ENCODE measurements at places on chromosomes 16 and 17. TPM values are rescaled to one million over a fixed set of nuclear protein-coding genes. Genes with fewer than 3 reads are reported as not detected.
A peak's percentile ranks its signal among the peaks of the same experiment; 100 is the strongest.

Gene SCNN1B
- not detected for total RNA-seq

Gene DRC7
- 0.47 TPM for total RNA-seq

Gene SERPINF2
- 0.44 TPM for total RNA-seq

Gene SLC38A8
- not detected for total RNA-seq

Gene PRSS27
- 7.6 TPM for total RNA-seq

Gene SPNS1
- total RNA-seq = 44.5 TPM

Gene FOXJ1
- 2.0 TPM for total RNA-seq

Gene HCRT
- not detected for total RNA-seq

Gene SLC6A4
- 1.1 TPM for total RNA-seq

Gene ABCC3
- 0.93 TPM for total RNA-seq

Gene ITPRIPL2
- total RNA-seq = 40.0 TPM

Gene HSD11B2
- 4.1 TPM for total RNA-seq

- no peak for DNase-seq
Measured at GRCh38 chr17:72515291-72516065, 394.7 kb downstream of the SOX9 start.

DNA sequence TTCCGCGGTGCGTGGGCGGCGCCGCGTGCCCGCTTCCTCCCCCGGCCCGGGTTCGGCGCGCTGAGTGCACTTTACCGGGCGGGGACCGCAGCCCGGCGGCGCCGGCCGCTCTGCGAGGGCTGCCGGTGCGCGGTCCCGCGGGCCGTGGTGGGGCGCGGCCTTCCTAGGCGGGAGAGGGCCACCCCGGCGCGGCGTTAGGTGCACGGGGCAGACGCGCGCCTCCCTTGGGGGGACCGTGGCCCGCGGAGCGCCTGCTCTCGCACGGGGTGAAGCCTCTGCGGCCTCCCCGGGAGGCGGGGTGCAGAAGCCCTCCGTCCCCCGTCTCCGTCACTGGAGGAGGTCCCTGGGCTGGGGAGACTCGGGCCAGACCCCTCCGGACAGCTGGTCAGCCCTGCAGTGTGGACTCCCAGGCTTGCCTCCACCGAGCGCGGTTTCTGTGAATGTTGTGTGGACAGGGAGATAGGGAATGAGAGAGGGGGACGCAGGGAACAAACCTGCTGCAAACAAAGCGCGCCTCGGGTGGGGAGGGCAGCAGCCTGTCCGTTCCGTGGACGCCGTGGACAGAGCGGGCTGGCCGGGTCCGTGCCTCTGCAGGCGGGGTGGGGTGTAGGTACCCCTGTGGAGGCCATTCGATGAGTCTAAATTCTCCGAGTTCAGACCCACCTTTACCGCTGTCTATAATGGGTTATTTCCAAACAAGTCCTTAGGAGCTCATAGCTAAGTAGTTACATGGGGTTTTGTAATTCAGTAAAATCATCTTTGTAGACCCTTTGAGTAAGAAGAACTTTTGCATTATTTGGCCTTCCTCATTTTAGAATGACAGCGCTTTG, 721 bp downstream of the TBCD start:
- no peak for DNase-seq

- DNase-seq = no peak
Measured at GRCh38 chr17:50462446-50462845, 6.2 kb downstream of the CHAD start.

- no peak for DNase-seq
Measured at GRCh38 chr17:78883089-78883532, 19.9 kb downstream of the CEP295NL start.

DNA sequence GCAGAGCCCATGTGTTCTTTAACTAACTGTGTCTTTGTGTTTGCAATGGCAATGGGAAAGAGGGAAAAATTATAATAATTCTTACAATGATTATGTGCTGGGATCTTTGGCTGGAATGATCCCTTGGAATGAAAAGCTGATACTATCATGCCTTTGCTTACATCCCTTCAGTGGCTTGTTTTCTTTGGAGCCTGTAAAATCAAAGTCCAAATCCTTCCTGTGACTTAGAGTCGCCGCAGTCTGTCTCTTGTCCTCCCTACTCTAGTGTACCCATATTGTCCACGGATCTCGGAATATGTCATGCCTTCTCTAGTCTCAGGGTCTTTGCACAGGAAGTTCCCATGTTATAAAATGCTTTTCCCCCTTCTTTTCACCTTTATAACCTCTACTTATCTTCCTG, 111.7 kb upstream of the MAF start:
- DNase-seq = no peak

DNA sequence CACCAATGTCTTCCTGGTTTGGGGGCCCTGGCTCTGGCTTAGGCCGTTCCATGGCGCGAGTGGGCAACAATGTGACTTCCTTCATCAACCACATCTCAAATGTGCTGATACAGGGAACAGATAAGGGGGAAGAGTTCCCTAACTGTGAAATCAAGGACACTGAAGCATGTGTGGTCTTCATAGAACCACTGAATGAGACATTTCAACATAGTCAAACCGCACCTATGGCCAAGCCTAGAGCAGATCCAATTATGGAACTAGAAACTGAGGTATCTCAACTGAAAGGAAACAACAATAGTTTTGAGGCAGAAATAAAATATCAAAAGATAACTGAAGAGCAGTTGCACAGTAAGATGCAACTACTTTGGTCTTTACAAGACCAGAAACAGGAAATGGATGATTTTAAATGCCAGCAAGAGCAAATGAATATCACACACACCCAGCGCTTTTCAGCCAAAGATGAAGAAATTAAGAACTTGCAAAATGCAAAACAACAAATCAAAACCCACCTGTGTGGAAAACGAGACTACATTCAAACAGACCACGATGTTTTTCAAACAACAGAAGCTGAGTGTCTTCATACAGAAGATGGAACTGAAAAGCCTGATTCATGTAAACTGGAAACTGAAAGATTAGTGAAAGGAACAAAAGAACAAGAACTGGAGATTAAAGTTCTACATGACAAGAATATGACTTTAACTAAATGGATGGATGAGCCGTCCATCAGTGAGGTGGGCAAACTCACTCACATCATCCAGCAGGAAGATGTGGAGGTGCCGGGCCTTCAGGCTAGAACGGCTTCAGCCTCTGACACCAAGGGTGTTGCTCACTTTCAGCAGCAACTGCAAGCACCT, 18.1 kb upstream of the LCMT1 start:
- no peak for DNase-seq

- DNase-seq = no peak
Measured at GRCh38 chr17:5536866-5537650, 47.3 kb downstream of the NLRP1 start.

GRCh38 chr17:21239680-21240368, 13.4 kb downstream of the NATD1 start:
- no peak for DNase-seq

- no peak for DNase-seq
Measured at GRCh38 chr17:74691151-74691550, 21.6 kb downstream of the CD300LF start.

- no peak for DNase-seq
Measured at GRCh38 chr16:89395150-89396142, 94.9 kb downstream of the ANKRD11 start.

GRCh38 chr17:70871180-70871818, 702.0 kb downstream of the KCNJ2 start:
- DNase-seq = no peak

DNA sequence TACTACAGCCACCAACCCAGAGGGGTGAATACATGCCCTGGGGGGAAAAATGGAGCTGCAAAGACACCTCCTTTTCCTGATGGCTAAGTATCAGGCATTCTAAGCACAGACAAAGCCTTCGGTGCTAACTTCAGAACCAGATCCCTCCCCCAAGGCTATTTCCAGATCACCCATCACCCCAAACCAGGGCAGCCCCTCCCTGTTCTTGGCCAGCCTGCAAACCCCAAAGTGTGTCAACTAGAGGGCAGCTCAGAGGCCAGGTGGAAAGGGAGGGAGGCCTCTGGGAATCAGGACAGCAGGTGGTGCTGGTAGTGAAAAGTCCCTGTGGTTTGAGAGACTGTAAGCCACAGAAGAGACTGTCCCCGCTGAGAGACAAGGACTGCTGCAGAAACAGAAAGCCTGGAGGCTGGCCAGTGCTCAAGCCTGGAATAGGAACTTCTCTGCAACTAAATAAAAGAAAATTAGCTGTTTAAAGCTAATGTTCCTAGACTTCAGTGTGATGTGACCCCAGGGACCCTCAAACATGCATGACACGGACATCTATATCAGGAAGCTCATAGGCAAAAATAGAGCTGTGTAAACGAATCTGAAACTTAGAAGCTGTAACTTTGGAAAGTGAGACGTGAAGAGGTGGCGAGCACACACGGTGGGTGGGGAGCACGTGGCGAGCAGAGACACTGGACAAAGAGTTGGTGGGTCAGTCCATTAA, 9.1 kb downstream of the TUBG1 start:
- no peak for DNase-seq

- peak; percentile 54 for DNase-seq
Measured at GRCh38 chr17:2398655-2399571, 1.9 kb downstream of the MNT start.

GRCh38 chr17:73208139-73208827, 15.4 kb downstream of the COG1 start:
- no peak for DNase-seq

DNA sequence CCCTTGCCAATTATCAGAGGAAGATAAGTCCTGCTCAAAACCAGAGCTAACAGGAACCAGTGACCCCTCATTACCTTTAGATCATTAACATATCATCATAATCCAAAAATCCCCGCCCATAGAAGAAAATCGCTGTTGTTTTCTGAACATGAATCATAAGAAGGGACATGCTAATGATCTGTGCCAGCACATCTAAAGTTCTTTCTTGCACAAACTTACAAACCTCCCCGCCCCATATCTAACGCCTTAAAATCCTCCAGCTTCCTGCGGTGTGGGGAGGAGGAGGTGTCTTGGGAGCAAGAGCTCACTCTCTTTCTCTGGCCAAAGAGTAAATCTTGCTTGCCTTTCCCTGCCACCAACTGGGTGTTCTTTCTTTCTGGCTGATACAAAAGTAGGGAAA, 78.3 kb downstream of the IRX3 start:
- no peak for DNase-seq

- DNase-seq = no peak
Measured at GRCh38 chr16:23902034-23902747, 66.4 kb downstream of the PRKCB start.

GRCh38 chr17:38427160-38427949, 909 bp upstream of the ARHGAP23 start:
- DNase-seq = no peak

- no peak for DNase-seq
Measured at GRCh38 chr17:51995797-51996403, 162.6 kb downstream of the CA10 start.

DNA sequence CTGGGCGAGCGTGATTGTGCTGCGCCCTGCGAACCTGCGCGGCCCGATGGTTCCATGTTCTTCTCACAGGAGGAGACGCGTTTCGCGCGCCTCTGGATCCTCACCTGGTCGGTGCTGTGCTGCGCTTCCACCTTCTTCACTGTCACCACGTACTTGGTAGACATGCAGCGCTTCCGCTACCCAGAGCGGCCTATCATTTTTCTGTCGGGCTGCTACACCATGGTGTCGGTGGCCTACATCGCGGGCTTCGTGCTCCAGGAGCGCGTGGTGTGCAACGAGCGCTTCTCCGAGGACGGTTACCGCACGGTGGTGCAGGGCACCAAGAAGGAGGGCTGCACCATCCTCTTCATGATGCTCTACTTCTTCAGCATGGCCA, 1.0 kb downstream of the FZD2 start:
- no peak for DNase-seq

GRCh38 chr16:52076801-52077201, 470.1 kb downstream of the TOX3 start:
- no peak for DNase-seq

DNA sequence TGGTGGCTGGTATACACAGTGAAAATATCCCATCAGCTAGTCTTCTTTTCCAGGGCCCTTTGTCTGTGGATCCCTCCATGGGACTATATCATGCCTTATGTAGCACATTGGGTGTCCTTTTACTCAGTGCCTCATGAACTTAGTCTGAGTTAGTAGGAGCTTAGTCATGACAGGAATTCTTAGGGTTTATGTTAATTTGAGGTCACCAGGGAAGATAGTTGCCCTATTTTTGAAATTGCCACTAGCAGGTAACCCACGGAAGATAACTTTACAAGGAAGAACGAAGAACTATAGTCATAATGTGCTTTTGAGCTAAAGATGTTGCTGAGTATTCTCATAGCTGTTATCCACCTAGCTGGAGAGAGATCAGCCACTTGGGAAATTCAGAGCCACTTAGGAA, 14.8 kb upstream of the PLK1 start:
- DNase-seq = no peak

DNA sequence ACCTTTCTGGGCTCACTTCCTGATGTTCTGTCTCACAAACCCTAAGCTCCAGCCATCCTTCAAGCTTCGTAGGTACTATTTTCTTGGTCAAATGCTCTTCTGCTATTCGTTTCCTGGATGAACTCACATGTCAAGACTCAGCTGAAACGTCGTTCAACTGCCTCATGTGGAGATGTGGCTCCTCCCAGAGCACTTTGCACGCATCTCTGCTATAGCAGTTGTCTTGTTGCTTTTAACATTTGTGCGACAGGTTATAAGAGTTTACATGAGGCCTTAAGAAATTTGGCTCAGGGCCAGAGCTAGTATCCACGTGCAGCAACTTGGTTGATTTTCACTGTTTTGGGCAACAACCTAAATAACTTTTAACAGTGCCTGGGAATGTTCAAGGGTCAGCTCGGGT, 2.8 kb upstream of the KRT40 start:
- DNase-seq = no peak

DNA sequence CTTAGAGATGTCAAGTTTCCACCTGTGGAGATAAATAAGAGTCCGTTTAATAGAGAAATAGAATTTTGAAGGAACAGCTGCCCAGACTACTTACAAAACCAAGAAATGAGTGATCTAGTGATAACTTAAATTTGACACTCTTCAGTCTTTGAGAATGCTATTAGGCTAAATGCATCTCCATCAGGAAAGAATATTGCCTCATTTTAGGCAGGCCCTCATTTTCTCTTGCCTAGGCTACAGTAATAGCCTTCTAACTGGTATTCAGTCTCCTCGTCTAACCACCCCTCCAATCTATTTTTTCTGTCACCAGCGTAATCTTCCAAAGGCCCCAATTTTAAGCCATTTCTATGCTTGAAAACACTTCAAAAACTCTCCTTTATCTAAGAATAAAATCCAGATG, 537.8 kb upstream of the CA10 start:
- DNase-seq = no peak

Measured in mesothelial cell of epicardium (in vitro differentiated cells).